ENCODE measurements at places on chromosomes 6 and 20.

DNA sequence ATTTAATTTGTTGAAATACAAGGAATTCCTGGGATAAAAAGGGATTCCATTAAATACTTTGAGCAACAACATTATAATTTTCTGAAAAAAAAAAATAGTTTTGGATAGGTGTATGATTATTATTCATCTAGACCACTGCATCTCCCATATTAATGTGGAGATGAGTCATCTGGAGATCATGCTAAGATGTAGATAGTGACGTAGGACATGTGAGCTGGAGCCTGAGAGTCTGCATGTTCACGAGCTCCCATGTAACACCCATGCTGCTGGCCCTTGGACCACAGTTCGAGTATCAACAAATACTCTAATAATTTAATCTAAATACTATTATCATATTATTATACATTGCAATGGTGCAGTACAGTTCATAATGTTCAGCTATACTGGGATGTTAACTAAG lies 91.6 kb downstream of the EPM2A start:
- no peak for DNase-seq

- no peak for DNase-seq
Observed at GRCh38 chr20:37726971-37727956, 33.4 kb downstream of the CTNNBL1 start.

DNA sequence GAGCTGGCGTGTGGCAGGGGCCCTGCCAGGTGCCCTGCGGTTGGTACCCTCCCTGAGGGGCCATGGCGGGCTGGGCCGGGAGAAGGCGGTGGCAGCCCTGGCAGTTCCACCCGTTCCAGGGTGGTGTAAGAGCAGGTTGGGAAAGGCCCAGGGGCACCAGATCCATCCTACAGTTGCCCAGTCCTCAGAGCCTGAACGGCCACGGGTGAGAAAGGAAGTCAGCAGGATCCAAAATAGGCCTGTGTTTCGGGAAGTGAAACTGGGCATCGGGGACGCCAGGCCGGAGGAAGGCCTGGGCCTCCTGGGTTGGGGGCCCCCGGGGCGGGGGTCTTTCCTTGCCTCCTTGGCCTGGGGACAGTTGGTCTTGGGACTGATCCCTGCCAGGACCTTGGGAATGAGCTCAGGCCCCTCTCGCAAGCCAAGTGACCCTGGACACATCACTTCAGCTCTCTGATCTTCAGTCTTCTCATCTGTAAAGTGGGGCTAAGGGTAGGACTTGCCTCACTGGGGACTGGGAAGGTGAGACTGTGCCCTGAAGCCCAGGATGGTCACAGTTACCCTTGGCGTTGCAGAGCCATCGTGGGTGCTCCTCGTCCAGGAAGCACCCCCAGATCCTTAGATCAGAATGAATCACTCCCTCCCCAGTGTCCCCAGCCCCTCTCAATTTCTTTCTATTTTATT lies 18.1 kb upstream of the NOL4L start:
- DNase-seq: no peak

- no peak for DNase-seq
Observed at GRCh38 chr6:56616967-56617366, 25.7 kb downstream of the DST start.

GRCh38 chr20:23889775-23890187 lies 10.2 kb upstream of the CST5 start:
- peak; percentile 66 for DNase-seq

DNA sequence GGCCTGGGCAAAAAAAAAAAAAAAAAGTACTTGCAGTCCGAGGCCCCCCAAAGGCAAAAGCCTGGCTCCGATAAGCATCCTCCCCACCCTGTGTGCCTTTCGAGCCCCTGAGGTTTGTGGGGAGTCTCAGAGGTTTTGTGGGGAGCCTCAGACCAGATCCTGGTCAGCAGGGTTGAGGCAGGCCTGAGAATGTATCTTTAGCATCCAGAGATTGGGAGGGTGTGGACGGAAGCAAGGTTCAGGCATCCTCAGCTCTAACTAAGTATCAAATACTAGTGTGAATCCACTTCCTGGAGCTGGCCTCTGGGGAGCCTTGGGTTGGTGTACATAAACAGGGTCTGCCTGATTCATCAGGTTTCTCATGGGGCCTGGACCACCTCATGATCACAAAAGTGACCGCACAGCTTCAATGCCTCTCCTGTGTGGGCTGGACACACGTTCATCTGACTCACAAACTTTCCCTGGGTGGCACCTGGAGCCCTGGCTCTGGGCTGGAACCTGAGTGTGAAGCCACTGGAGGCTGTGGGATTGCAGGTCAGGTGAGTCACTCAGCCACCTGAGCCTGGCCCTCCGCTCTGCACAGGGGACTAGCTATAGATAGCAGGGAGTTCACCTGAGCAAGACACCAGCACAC lies 24.4 kb downstream of the PCMTD2 start:
- DNase-seq: no peak

DNA sequence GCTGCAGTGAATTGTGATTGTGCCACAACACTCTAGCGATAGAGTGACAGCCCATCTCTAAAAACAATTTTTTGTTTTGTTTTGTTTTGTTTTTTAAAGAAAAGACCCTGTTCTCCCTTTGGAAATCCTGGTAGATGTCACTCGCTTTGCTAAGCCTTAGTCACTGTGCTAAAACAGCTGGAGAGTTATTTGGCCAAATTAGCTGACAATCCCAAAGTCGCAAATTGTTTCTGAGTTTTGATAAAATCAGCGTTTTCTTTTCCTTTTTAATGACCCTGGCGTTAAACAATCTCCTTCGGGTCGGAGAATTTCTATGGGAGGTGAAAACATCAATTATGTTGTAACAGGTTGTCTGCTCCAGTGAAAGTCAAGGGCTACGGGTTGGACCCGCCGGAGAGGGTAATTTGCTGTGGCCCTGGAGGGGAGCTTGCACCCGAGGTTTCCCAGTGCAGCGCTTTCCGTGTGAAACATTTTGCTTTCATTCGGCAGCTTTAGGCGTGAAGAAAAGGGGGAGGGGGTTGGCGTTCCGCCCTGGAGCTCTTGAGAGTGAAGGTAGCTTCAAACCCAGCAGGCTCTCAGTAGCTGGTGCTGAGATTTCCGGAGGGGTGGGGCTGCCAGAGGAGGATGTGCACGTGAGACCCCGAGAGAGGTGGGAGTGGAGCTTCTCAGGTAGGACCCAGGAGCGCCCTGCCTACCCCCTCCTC lies 296.6 kb downstream of the PHACTR1 start:
- peak; percentile 34 for DNase-seq

- no peak for DNase-seq
Observed at GRCh38 chr6:127842562-127842961, 58.3 kb downstream of the THEMIS start.

- no peak for DNase-seq
Observed at GRCh38 chr6:168180548-168181011, 101.6 kb upstream of the FRMD1 start.

DNA sequence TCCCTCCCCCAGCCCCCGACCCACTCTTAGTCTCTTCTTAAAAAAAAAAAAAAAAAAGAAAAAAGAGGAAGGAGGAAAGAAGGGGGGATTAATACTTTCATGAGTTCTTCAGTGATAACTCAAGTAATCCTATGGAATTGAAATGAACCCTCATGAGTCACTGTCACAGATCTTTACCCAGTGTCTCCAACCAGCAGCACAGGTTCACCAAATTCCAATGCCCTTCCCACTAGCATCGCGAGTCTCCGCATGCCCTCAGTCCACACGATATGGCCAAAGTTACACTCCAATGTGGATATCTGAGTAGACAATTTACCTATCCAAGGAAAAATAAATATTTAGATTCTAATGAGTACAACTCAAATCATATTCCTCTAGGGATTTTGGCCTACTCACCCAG lies 74.5 kb downstream of the MDN1 start:
- DNase-seq: no peak

All from activated T-cell treated with anti-CD3 and anti-CD28 coated beads, Interleukin-2, amount 50 U/mL, for 24 hours (primary cell).